ENCODE measurements at places on chromosomes 7 and 10.

DNA sequence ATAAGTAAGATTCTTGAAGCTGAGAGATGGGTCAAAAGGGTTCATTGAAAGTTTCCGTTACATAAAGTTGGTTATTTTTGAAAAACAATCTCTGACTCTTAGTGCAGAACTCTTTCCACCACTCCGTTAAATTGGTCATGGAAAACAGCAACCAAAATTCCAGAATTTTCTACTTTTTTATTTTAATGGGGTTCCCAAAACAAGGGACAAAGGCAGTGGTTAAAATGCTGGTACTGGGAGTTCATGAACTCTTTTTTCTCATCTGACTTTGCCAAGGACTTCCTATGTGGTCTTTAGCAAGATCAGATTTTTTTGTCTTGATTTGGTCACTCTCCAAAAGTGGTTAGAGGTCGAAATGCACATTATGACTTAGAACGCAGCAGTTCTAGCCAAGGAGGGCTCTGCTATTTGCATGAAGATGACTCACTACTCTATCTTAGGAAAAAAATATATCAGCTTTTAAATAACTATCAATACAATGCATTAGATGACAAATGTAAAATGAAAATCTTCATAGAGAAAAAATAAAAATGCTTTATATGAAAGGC, 145.7 kb downstream of the REEP3 start:
- peak; percentile 92 for DNase-seq

DNA sequence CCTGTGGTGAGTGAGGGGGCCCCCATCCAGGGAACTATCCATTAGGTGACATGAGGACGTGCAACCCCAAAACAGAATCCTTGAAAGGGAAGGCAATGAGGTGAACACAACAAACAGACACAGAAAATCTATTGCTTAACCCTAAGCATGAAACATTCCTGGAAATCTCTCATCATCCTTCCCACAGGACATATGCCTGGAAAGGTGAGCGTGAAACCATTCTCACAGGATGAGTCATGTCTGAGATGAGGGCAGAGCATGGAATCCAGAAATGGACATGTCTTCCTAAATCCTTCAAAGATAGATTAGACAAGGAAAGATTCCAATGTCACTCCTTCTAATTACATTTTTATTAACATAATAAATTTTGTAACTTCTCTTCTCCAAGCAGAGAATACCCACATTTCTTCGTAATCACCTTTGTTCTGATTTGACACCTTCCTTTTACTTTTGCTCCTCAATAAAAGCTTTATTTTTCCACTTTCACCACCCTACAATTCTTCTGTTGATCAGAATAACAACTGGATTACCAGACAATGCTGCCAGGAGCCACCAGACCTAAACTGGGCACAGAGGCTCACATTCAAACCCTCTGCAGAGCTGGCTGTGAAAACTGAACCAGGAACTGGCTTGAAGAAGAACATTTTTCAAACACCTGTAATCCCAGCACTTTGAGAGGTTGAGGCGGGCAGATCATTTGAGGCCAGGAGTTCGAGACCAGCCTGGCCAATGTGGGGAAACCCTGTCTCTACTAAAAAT, 67.2 kb downstream of the COBL start:
- DNase-seq: no peak

- no peak for DNase-seq
Measured at GRCh38 chr10:45488365-45488764, 114.3 kb downstream of the ALOX5 start.

DNA sequence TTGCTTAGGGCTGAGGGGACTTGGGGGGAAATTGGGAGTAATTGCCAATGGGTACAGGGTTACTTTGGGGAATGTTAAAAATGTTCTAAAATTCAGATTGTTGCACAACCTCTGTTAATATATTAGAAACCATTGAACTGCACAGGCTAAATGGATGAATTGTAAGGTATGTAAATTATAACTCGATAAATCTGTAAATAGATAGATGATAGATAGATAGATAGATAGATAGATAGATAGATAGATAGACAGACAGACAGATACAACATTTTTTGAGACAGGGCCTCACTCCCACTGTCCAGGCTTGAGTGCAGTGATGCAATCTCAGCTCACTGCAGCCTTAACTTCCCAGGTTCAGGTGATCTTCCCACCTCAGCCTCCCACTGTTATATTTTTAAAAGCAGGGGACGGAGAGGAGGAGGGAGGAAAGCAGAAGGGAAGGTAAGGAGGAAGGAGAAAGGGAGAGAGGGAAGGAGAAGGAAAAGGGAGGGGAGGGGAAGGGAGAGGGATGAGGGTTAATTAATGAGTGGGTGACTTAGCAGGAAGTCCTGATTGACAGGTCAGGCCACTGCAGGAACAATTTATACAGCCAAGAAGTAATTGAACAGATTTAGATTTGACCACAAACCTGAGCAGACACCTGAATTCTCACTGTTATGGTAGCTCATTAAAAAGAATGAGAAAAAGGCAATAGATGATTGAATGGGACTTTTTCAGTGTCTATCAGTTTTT, 38.7 kb downstream of the AOC1 start:
- no peak for DNase-seq

GRCh38 chr7:151453326-151453791, 13.4 kb upstream of the CRYGN start:
- DNase-seq: no peak

DNA sequence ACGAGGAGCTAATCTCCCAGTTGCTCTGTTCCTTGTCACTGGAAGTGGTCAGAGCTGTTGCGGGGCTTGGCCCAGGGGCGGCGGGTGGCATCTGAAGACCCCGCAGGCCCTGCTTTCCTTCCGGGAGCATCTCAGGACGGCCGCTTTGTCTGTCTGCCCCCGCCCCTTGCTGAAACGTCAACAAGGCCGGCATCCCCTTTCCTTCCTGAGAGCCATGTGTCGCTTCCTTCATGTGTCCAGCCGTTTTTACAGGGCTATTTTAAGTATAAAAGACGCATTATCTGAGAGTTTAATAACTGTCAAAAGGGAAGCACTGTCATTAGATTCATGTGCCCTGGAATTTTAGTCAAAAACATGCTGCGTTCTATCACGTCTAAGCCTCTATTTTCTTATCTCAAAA, 110.4 kb downstream of the CUX1 start:
- DNase-seq: no peak

DNA sequence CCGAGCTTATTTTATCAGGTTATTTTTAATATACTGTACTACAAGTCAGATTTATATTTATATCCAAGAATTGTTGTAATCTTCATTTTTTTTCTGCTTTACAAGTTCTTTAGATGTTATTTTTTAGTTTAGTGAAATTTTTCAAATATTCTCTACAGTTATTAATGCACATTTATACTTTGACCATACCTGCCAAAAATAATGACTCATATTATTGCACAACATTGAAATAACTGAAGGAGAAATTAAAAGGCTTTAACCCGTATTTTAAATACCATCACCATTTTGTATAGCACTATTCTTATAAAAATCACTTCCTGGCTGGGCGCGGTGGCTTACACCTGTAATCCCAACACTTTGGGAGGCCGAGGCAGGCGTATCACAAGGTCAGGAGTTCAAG, 278.5 kb downstream of the BICC1 start:
- DNase-seq: peak; percentile 41

DNA sequence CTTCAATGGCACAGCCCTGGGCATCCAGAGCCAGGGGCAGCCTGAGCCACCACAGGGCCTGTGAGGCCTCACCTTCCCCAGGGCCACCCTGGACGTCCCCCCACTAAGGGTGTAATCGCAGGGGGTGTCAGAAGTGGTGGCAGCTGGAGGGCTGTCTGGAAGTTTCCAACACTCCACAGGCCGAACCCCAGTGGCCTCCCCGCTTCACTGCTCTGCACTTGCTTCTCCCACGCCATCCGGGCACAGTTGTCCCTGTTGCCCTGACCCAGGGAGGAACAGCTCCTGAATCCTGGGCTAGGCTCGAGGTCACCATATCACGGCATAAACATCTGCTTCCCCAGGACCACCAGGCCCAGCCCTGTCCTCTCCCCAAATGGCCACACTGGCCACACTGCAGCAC, 276.6 kb downstream of the MAD1L1 start:
- DNase-seq: no peak

GRCh38 chr7:63012633-63013183, 985.9 kb upstream of the ZNF722 start:
- DNase-seq: no peak

DNA sequence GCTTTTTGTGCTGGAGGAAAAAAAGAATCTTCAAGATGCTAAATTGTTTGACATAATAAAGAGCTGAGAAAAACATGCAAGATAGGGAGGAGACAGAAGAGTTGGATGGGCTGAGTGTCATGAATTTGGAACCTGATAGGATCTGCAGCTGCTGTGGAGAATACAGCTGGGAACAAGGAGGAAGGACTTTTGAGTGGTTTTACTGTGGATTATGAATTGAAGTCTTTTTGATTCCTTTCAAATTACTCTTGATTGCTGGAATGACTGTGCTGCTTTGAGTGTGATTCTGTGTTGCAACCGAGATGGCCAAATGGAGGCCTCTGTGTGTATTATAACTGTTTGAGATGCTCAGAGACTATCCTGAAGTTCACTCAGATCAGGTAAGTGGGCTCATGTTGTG, 4.0 kb downstream of the EFCAB10 start:
- no peak for DNase-seq

DNA sequence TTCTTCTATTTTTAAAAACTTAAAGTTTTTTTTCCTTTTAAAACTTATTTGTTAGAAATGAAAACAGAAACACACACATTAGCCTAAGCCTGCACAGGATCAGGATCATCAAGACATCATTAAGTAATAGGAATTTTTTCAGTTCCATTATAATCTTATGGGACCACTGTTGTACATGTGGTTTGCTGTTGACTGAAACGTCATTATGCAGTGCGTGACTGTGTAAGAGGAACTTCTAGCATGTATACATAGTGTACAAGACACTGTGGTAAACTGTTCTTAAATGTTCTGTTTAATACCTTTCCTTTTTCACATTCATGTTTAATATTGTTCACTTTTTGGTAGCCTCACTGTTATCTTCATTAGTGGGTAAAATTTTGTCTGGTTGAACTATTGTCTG, 12.1 kb downstream of the ENTPD7 start:
- no peak for DNase-seq

DNA sequence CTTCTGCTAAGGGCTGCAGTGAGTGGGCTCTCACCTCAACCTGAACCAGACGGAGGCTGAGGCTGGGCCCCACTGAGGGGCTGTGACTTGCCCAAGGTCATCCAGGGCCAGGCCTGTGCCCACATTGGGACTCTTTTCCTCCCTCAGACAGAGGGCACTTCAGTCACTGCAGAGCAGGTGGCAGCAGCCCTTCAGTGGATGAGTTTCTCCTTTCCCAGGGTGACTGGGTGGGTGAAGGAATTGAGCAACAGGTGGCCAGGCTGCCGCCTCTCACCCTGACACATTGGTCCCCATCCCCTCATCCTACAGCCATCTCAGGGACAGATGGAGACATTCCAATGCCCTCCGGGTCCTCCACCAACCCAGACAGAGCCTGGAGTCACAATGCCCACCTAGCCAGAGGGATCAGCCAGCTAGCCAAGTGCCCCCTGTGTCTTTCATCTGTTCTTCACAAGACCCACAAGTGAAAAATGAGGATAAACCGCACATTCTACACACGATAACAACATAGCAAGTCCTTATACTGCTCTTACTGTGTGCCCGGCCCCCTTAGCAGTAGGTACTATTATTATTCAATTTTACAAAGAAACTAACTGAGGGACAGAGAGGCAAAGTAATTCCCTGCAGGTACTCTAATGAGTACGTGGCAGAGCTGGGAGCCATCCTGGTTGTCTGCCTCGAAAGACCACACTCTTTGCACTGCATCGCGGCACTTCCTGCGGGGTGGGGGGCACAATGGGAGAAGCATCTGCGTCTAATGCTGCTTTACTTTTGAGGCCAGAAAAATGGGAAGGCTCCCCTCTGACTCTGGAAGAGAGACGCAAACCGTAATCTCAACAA, 1.7 kb upstream of the SLC18A3 start:
- no peak for DNase-seq

GRCh38 chr10:121741248-121741792, 143.1 kb upstream of the FGFR2 start:
- peak; percentile 6 for DNase-seq

GRCh38 chr7:152313831-152314604, 121.8 kb downstream of the KMT2C start:
- DNase-seq: peak; percentile 89

GRCh38 chr10:44264244-44264643, 120.7 kb downstream of the CXCL12 start:
- DNase-seq: peak; percentile 46

DNA sequence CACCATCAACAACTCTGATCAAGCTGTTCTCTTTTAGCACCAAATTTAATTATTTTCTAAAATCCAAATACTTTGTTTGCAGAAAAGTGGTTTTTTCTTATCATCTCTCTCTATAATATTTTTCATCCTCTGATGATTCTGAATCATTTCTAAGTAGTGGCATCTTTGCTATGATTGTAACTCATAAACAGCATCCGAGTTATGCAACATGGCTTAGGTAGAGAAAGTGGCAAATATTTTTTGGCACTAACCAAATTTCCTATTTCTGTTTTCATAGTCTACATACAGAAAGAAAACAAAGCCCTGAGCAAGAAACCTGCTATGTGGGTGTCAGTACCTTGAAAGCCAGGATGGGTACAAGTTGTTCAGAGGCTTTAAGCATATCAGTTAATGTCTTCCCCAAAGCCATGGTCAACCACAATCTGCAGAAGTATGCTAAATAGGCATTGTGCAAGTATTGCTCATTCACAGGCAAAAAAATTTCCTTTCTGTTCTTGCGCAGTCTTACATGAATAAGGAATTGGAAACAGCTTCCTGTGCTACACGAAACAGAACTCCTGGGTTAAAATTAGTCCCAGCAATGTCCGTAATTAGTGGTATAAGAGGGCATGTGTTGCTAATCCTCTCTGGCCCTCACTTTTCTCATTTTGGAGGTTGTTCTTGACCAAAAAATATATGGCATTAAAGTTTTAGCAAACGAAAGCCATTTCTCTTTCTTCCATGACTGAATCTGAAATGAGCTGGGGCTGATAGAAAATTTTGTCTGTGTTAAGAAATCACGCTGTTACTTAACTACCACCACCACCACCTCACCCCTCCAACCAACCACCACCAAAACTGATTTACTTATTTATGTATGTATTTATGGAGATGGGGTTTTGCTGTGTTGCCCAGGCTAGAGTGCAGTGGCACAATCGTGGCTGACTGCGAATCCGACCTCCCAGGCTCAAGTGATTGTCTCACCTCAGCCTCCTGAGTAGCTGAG, 325.6 kb upstream of the MAGI2 start:
- peak; percentile 93 for DNase-seq

DNA sequence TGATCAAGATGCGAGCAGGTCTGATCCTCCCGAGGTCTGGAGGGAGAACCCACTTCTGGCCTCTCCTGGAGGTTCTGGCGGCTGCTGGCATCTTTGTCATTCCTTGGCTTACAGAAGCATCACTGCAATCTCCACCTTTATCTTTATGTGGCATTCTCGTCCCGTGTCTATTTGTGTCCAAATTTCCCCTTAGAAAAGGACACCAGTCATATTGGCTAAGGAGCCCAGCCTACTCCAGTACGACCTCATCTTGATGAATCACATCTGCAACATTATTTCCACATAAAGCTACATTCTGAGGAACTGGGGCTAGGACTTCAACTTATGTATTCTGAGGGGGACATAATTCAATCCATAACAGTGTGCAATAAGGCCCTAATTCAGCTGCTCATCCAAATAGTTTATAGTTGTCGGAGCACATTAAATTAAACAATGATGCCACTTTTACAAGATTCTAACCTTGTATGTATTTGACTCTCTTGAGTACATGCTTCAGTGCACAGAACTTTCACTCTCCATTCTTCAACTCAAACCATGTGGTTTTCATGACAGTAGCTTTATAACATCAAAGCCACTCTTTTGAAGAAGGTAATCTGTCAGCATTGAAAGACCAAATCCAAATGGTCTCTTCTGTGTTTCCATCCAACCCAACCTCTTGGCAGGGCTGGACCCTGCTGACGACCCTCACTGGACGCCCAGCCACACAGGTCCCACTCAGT, 86.2 kb upstream of the DDC start:
- no peak for DNase-seq
